ENCODE measurements at places on chromosomes 6 and 20.

- no peak for DNase-seq
Observed at GRCh38 chr6:156881687-156882629, 104.8 kb downstream of the ARID1B start.

DNA sequence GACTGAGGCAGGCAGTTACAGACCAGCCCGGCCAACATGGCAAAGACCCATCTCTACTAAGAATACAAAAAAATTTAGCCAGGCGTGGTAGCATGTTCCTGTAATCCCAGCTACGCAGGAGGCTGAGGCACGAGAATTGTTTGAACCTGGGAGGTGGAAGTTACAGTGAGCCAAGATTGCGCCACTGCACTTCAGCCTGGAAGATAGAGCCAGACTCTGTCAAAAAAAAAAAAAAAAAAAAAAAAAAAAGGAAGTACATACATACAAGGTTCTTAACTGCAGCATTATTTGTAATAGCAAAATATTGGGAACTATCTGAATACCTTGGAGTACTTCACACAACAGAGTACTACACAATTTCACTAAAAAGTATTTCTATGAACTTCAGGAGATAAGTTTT, 183.5 kb upstream of the OLIG3 start:
- peak; percentile 59 for DNase-seq

GRCh38 chr6:116571683-116572000, 338 bp downstream of the RWDD1 start:
- DNase-seq: no peak

- DNase-seq: peak; percentile 7
Observed at GRCh38 chr6:167685654-167686053, 141.1 kb upstream of the AFDN start.

- DNase-seq: no peak
Observed at GRCh38 chr20:53287357-53288042, 306.1 kb downstream of the ZNF217 start.

GRCh38 chr6:11251553-11252360, 19.3 kb upstream of the NEDD9 start:
- DNase-seq: no peak

DNA sequence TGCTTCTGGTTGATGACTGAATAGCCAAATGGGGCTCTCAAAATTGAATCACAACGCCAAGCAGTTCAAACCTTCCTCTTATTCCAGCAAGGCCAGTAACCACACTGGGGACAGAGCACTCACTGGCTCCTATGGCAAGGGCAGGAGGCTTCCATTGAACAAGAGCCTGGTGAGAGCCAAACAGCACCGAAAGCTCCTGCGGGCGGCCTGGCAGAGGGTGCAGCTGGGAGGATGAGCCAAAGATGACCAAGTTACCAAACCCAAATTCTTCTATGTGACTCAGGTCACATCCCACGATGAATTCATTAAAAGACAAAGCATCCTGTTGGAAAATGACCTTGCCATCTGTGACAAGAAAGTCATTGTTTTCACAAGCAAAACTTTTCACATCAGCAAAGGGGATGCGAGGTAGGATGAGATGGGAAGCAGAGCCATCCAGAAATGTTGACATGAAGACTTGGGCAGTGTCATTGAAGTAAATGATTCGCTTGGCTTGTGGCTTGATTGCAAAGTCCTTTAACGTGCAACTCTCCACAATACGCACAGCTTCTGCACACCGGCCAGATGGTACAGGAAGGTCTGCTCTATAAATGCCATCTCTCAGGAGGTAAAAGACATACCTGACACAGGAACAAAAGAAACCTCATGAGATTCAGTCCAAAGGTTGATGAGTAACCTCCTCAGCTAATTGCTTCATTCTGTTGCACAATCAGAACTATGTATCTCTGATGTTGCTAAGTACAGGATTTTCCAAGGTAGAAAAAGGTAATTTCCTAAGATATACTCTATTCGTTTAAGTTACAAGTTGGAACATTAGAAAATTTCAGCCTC, 36.3 kb downstream of the ROS1 start:
- no peak for DNase-seq

GRCh38 chr6:105764315-105764714, 321.8 kb upstream of the PRDM1 start:
- DNase-seq: no peak

DNA sequence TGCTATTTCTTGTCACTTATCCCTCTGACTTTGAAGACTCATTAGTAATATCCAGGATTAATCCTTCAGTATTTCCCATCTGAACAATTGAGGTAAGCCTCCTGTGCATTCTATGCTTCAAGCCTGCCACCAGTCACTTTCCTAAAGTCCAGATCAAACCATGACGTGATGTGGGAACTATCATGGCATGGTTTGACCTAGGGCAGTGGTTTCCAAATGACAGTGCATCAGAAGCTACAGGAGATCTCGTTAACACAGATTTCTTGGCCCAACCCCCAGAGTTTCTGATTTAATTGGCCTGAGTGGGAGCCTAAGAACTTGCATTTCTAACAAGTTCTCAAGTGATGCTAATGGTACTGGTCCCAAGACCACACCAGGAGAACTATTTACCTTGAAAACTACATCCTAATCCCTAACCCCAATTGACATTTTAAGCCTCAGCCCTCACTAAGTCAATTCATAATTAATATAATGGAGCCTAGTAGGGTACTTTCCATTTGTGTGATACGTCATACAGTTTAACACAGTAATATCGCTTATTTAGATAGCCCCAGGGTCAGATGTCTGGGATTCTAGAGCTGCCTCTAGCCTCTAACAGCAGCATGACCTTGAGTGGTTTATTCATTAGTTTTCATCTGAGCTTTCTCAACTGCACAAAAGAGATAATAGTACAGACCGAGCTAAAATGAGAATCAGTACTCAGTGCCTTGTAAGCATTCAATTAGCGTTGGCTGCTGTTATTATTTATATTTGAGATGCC, 907.6 kb downstream of the TFAP2A start:
- no peak for DNase-seq

GRCh38 chr6:159008656-159009288, 8.8 kb upstream of the RSPH3 start:
- peak; percentile 54 for DNase-seq

- no peak for DNase-seq
Observed at GRCh38 chr20:32181606-32182005, 25.9 kb downstream of the PLAGL2 start.

- no peak for DNase-seq
Observed at GRCh38 chr20:20440886-20441658, 73.2 kb downstream of the INSM1 start.

DNA sequence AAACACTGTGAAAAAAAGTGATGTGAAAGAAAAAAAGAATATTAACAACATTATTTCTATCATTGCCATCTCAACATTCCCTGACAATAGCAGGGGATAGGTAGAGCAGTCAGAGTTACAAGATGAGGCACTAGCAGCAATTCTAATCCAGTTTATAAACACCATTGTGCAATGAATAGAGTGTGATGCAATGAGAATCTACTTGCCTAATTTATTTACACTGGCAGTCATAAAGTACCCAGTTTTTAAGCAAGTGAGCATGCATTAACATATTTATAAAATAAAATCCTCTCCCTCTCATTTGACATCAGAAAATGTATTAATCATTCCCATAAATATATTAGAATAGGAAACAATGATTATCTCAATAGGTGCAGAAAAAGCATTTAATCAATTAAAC, 2.5 kb upstream of the MANEA start:
- DNase-seq: no peak

DNA sequence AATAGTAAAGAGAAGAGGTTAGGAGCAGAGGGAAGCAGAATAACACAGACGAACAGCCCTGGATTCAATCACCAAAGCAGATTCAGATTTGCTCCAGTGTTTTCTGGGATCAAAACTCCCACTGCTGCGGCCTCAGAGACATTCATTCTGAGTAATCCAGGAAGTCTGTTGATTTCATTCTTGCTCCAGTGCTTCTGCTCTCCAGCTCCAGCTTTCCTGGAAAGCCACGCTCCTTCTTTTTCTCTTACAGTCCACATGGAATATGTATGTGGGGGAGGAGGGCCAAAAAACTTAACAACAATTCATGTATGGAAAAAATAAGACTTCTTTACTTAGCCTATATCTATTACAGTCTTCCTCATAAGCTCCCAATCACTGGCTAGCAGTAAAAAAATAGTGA, 26.4 kb upstream of the UST start:
- DNase-seq: no peak

DNA sequence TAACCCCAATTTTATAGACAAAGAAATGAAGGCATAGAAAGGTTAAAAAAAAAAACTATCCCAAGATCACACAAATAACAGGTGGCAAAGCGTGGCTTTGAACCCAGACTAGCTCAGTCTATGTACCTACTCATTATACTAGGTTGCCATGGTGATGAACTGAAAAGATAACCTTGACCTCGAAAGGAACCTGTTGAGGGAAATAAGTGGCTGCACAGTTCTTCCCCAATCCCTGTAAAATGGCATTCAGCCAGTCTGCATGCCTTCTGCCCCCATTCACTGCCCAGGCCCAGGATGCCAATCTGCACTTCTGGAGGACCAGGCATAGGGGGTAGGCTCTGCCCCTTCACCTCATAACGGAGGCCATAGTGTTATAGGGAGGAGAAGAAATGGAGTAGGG, 295.2 kb downstream of the PTPRT start:
- DNase-seq: no peak

GRCh38 chr6:71486461-71486860, 197.8 kb downstream of the OGFRL1 start:
- no peak for DNase-seq

GRCh38 chr6:95208621-95209020, 368.7 kb upstream of the MANEA start:
- DNase-seq: no peak

- DNase-seq: no peak
Observed at GRCh38 chr20:49566401-49567364, 1.3 kb downstream of the PTGIS start.

DNA sequence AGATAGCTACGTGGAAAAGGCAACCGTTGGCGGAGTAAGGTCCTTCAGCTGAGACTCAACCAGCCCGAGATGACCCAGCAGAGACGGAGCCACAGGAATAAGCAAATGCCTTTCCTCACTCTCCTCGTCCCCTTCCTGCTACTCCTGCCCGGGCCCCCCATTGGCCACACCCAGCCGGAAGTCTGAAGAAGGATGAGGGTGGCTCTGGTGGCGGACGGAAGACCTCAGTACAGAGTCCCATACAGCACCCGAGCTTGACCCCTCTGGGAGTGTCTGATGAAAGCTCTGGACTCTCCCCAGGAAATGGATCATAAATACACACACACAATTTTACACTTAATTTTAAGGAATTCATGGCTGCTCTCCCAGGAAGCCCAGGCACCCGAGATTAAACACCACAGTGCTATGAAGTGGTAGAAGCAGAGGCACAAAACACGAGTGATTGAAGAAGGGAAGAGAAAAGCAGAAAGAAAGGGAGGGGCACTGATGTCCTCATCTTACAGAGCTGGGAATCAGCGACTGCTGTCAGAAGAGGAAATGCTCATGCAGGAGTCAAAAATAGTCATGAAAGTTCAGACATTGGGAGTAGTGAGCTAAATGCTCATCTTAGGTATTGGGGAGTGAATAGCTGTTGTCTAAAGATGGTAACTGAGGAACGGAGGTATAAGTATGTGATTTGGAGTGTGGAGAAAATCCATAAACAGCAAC, 125.6 kb downstream of the BANF2 start:
- DNase-seq: no peak

- DNase-seq: no peak
Observed at GRCh38 chr6:79425589-79426311, 111.5 kb downstream of the LCA5 start.

DNA sequence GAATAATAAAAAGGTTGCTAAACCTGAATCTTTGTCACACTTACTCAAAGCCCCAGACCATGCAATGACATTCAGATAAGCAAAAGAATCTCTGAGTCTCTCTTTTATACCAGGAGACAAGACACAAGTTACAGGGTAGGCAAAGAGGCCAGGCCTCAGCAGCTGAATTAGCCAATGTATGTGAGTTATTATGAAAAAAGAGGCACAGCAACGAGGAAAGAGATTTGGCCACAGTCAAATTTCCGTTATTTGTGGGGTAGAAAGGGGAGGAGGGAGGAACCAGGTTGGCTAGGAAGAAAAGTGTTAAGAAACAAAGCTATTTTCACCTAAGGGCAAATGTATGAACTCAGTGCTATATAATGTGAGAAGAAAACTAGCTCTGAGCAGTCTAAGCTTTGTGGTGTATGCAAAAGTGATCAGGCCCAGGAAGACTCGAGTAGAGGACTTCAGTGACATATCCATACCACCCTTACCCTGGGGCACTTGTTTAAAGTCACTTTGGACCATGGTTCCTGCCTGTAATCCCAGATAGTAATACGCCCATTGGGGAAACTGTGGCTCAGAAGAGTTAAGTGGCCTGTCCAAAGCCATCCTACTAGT, 19.1 kb downstream of the IPCEF1 start:
- DNase-seq: no peak

DNA sequence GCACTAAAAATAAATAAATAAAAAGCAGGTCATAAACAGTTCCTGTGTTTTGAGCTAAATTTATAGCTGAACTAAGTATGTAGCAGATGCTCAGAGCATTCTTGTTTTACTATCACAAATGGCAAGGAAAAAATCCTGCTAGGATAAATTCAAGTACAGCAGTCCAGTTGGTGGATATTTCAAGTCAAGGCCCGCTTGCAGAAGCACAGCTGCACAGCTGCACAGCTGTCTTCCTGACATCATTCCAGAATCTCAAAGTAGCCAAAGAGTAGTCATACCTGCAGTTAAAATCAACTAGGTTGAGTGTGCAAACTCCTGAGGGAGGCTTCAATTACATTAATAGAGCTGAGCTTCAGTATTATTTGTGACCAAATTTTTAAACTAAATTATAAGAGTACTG, 297.7 kb upstream of the MANEA start:
- no peak for DNase-seq

DNA sequence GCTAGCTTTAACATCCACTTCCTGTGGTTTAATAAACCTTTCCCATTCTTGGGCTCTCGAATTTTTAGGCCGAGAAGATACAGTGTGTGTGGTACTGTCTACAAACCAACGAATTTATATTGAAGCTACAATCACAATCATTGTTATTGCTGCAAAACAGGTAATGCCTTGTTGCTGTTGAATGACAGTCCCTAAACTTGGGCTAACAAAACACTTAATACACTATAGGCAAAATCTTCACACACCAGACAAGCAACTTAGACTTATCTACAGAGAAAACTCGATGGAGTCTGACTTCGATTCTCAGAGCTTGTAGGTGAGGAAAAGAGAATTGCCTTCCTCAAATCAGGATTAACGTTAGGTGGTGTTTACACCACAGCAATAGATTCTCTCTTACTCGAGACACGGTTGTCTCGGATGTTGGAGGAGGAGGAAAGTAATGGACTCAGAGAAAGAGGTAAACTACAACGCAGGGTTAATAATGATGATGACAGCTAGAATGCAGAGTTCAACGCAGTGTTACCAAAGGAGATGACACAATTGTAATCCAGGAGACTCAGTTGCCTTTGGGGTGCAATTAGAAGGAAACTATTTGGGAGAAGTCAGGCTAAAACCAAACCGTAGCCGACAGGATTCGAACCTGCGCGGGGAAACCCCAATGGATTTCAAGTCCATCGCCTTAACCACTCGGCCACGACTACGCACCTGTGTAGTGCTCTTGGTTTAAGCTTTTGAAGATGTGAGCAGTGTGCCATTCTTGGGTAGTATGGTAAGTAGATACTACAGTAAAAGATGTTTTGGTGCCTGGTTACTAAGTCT, 32.5 kb upstream of the ZNF184 start:
- no peak for DNase-seq

- DNase-seq: no peak
Observed at GRCh38 chr6:49576618-49577017, 26.1 kb downstream of the C6orf141 start.

- DNase-seq: no peak
Observed at GRCh38 chr20:36408219-36408618, 102.1 kb downstream of the DLGAP4 start.

Measured in KBM-7 (cell line).